Panc1 (cell line): ENCODE measurements at places on chromosomes 4 and X.
A peak's percentile ranks its signal among the peaks of the same experiment; 100 is the strongest.

DNA sequence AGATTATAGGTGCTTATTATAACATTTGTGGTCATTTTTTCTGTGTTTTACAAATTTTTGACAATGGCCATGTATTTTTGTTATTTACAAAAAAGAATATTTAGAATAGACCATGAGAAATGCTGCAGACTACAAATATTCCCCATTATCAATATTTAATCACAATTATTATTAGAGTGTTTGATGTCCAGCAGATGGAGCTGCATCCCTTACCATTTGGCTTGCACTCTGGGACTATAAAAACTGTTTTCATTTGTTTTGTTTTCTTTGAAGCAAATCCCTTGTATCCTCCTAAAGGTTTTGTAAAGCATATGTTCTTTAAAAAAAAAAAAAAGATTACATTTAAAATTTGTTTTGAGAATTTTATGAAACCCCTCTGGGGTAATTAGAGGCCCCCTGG, 85.6 kb upstream of the CXorf66 start:
- no peak for DNase-seq

GRCh38 chr4:87551361-87551760, 22.2 kb upstream of the SPARCL1 start:
- no peak for DNase-seq

GRCh38 chrX:107628662-107629539, 591 bp downstream of the PRPS1 start:
- DNase-seq = peak; percentile 33

DNA sequence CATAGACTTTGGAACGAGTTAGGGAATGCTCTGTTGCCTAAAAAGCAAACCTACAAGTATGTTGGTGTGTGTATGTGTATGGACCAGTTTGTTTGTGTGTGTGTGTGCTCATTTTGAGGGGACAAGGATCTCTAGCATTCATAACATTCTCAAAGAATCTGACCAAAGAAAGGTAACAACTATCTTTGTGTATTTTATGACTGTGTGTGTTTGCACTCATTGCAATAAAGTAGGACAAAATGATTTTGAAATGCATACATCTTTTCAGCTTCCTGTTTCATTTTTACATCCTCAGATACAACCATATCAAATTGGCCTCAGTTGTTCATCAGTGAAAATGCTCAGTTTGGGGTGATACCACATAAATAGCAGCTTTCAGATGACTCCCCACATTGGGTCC, 8.3 kb upstream of the XK start:
- DNase-seq = no peak

DNA sequence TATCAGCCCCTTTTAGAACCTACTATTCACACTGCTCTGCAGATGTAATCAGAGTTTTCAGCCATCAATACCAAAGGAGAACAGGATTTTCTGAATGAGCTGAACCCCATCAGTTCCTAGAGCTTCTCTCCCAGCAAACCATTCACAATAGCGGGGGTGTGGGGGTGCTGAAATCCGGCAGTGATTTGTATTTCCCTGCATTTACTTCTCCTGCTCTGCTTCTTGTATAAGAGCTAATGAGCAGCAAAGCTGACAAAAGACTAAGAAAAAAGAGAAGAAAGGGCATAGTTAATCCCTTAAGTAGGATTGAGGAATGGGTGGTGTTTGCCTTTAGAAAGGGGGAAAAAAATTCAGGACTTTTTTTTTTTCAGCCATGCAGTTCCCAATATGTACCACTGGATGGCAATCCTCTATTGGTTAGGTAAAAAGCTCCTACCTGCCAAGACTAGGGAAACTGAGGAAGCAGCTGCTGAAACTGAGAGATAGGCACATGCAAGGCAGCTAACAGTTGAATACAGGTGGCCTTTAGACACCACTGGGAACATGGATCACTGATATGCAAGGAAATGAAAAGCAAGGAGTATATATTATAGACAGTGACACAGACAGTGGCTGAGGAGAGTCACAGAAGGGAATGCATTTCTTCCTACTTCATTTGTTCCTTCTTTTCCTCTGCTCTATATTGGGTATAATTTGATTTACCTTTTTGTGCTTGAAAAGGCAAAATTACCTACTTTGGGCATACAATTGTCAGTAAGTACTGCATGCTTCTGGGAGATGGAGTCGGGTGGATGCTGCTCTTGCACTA, 217.9 kb downstream of the HS6ST2 start:
- DNase-seq = peak; percentile 10

DNA sequence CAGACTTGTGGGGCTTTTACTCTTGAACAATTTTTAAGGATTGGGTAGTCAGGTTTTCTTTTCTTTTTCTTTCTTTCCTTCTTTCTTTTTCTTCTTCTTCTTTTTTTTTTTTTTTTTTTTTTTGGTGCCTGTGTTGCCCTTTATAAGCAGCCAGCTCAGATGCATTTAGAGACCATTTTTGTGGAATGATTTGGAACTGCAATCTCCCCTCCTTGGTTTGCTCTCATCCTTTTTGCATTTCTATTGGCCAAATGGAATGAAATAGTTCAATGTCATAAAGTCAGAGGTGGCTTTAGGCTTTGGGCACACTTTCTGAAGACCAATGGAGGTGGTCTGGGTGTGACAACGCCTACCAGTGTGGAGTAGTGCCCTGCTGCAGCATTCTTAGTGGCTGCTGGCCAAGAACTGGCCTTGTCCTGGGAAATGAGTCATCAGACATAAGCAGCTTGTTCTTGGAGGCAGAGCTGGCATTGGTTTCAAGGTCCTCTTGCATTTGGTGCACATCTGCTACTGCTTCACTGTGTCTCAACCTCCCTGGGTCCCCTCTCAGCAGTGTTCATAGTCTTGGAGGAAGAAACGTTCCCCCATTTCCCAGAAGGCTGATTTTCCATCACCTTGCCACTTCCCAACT, 84.5 kb downstream of the CT47B1 start:
- DNase-seq = no peak
